Pancreas (tissue), 10 donors: ENCODE measurements at places on chromosomes 11 and 22. TPM values are rescaled to one million over a fixed set of nuclear protein-coding genes. Genes with fewer than 3 reads are reported as not detected.

DNA sequence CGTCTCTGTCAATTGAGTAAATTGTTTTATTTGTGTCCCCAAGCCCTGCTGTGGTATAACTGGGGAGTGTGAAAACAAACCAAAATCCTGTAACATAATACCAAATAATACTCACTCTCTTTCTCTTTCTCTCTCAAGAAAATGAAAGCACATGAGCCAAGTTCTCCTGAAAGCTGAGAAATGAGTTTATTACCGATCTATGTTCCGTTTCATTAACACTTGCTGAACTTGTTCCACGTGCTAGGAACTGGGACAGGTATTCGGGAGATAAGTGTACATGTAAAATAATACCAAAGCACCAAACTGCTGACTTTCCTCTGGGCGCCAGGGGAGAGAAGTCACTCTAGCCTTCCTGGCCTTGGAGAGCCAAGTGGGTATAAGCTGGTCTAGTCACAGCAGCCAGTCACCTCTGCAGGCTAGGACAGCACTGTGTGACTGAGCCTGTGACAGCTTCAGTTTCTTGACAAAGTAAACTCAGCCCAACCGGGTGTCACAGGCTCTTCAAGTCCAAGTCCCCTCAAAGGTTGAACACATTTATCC is 23.1 kb downstream of the CD6 start:
- H3K27ac ChIP-seq: no peak overlapping the region
- H3K27me3 ChIP-seq: no peaks in the 10 kb centered on the region
- peaks cover 12% of the 10 kb centered on the region for H3K4me1 ChIP-seq
- no peaks in the 10 kb centered on the region for H3K36me3 ChIP-seq

DNA sequence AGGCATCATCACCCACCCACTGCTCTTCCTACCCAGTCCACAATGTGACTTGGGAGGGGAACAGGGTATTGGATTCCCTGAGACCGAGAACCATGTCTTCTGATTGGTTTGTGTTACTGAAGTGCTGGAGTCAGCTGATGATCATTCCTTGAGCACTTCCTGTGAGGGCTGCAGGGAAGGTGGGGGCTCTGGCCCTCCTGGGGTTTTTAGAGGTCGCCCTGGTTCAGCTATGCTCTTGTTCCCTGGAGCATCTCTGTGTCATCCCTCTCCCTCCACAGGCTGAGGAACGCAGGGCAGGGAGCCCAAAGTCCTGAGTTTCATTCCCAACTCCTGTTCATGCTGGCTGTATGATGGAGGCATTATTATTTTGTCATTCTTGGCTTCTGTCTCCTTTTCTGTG is 6.7 kb downstream of the ZC3H7B start:
- H3K4me1 ChIP-seq: peaks cover 8% of the 10 kb centered on the region
- H3K27ac ChIP-seq: no peak overlapping the region
- H3K27me3 ChIP-seq: no peaks in the 10 kb centered on the region
- H3K36me3 ChIP-seq: no peaks in the 10 kb centered on the region
- DNase-seq: no peak

GRCh38 chr22:40509401-40510134 is 127.0 kb downstream of the MRTFA start:
- H3K27ac ChIP-seq: peak overlapping the region; percentile 91
- H3K4me1 ChIP-seq: peaks cover 71% of the 10 kb centered on the region
- no peaks in the 10 kb centered on the region for H3K27me3 ChIP-seq
- no peaks in the 10 kb centered on the region for H3K36me3 ChIP-seq

The OR6T1 gene
- not detected for total RNA-seq

- no peak overlapping the region for H3K27ac ChIP-seq
- H3K36me3 ChIP-seq: no peaks in the 10 kb centered on the region
- H3K4me3 ChIP-seq: no peak overlapping the region
- H3K4me1 ChIP-seq: peaks cover 10% of the 10 kb centered on the region
Measured at GRCh38 chr22:31747441-31747840, 2.5 kb downstream of the PRR14L start.

DNA sequence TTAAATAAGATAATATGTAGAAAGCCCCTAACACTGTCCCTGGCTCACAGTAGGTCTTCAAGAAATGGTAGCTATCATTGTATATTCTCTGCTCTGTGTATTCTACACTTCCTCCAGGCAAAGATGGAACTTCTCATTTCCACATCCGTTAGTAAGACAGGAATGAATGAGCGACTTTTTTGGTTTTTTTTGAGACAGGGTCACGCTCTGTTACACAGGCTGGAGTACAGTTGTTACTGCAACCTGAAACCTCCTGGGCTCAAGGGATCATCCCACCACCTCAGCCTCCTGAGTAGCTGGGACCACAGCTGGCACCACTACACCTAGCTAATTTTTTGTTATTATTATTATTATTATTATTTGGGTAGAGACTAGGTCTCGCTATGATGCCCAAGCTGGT is 2.3 kb upstream of the CLPB start:
- no peaks in the 10 kb centered on the region for H3K36me3 ChIP-seq
- no peak overlapping the region for H3K27ac ChIP-seq
- no peak overlapping the region for H3K4me3 ChIP-seq

DNA sequence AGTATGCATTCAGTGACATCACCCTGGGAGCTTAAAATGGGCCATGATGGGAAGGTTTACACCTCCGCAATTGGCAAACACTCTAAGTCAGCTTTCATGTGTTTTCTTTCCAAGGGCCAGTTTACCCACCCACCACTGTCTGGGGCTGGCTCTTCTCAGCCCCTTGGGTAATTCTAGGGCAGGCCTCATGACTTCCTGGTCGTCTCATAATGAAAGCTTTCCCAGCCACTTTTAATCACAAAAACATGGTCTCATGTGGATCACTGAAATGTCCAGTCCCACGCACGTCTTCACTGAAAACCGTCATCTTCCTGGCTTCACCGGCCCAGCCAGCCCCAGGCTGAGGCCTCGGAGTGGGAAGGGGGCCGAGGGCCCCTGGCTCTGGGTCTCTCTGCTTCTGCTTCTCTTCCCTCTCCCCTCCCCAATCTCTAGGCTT is 58.5 kb upstream of the ANO1 start:
- no peak overlapping the region for H3K4me3 ChIP-seq
- H3K36me3 ChIP-seq: no peaks in the 10 kb centered on the region
- DNase-seq: no peak
- H3K4me1 ChIP-seq: no peaks in the 10 kb centered on the region
- H3K27me3 ChIP-seq: no peaks in the 10 kb centered on the region
- H3K27ac ChIP-seq: no peak overlapping the region

- peaks cover 18% of the 10 kb centered on the region for H3K4me1 ChIP-seq
- DNase-seq: no peak
- no peak overlapping the region for H3K4me3 ChIP-seq
- H3K27ac ChIP-seq: no peak overlapping the region
- H3K27me3 ChIP-seq: no peaks in the 10 kb centered on the region
- H3K36me3 ChIP-seq: no peaks in the 10 kb centered on the region
Measured at GRCh38 chr11:86606836-86607481, 65.5 kb downstream of the ME3 start.

DNA sequence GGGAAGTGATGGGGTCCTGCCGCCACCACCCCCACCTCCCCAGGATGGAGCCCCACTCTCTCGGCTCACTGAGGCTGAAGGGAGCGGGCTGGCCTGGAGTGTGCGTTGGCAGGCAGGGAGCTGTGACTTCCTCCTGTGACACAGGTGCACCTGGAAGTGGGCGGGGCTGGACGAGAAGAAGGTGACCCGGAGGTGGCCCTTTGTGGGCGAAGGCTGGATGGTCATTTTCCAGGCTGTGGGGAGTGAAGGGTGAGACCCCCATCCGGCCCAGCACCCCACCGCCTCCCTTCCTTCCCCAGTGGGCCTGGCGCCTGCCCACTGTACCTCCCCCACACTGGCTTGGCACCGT is 15.3 kb downstream of the IL17REL start:
- no peaks in the 10 kb centered on the region for H3K36me3 ChIP-seq
- no peaks in the 10 kb centered on the region for H3K4me1 ChIP-seq
- DNase-seq: peak; percentile 44
- no peak overlapping the region for H3K4me3 ChIP-seq

- H3K4me1 ChIP-seq: peaks cover 5% of the 10 kb centered on the region
- no peak overlapping the region for H3K27ac ChIP-seq
- no peaks in the 10 kb centered on the region for H3K27me3 ChIP-seq
- no peak overlapping the region for H3K4me3 ChIP-seq
- DNase-seq: no peak
- H3K36me3 ChIP-seq: no peaks in the 10 kb centered on the region
Measured at GRCh38 chr22:40525250-40525884, 111.2 kb downstream of the MRTFA start.

DNA sequence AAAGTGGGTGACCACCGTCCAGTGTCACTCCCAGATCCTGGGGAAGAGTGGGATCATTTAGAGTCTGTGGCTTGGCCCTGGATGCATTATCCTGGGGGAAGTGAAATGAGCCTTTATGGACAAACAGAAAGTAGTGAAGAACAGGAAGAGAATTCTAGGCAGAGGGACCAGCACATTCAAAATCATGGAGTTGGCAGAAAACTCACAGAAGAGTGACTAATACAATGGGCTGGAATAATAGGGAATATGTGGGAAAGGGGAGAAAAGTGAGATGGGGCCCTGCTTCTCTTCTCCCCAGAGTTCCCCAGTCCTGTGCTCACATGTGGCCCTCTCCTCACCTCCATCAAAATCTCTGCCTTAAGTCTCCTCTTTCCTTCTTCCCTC is 84.3 kb downstream of the CCDC81 start:
- no peak for DNase-seq
- no peaks in the 10 kb centered on the region for H3K27me3 ChIP-seq
- H3K27ac ChIP-seq: peak overlapping the region; percentile 66
- H3K4me3 ChIP-seq: no peak overlapping the region

- H3K36me3 ChIP-seq: no peaks in the 10 kb centered on the region
- H3K4me1 ChIP-seq: peaks cover 11% of the 10 kb centered on the region
- H3K27me3 ChIP-seq: no peaks in the 10 kb centered on the region
- peak overlapping the region; percentile 60 for H3K4me3 ChIP-seq
- peak overlapping the region; percentile 93 for H3K27ac ChIP-seq
Measured at GRCh38 chr11:119094816-119095065, 6.9 kb downstream of the DPAGT1 start.

- peaks cover 6% of the 10 kb centered on the region for H3K4me1 ChIP-seq
- peak within 1 kb of the TSS; percentile 68 for H3K27ac ChIP-seq
- peak; percentile 82 for DNase-seq
- no peaks in the 10 kb centered on the region for H3K27me3 ChIP-seq
- H3K36me3 ChIP-seq: no peaks in the 10 kb centered on the region
Measured at GRCh38 chr11:2928605-2929530, at the start of gene PHLDA2. Gene PHLDA2 (minus strand): TSS chr11:2929420. CDS start chr11:2929364, 56 bp downstream.

The CD3D gene
- total RNA-seq: 0.95 TPM

- DNase-seq: no peak
- H3K27ac ChIP-seq: no peak overlapping the region
- H3K27me3 ChIP-seq: no peaks in the 10 kb centered on the region
- H3K4me3 ChIP-seq: no peak overlapping the region
- H3K36me3 ChIP-seq: peaks cover 98% of the 10 kb centered on the region
- peaks cover 6% of the 10 kb centered on the region for H3K4me1 ChIP-seq
Measured at GRCh38 chr11:72008728-72009127, 10.0 kb downstream of the IL18BP start.

DNA sequence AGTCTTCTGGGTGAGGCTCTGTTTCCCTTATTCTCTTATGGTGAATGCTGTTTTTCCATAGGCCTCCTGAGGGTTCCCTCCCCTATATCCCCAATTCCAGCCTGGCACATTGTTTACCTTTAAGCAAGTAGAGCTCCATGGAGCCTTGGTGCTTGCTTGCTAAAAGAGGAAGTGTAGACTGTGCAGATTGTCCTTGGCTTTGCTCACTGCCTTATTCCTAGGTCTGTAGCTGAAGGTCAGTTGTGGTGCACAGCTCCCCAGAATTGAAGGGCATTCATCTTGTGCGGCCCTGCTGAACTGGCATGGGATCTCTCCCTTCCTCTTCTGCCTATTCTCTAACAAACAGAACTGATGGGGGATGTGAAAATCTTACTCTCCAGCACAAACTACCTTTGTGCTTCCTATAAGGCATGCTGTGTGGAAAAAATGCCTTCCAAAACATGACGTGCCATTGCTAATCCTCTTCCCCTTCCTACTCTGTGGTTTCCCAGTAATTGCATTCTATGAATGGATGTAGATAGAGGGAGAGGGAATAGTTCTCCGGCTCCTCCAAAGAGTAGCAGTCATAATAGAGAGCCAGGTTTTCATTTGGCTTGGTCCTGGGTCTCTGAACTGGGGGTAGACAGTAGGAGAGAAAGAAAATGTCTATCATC is 34.2 kb upstream of the PLET1 start:
- no peak overlapping the region for H3K4me3 ChIP-seq
- H3K36me3 ChIP-seq: no peaks in the 10 kb centered on the region
- no peak overlapping the region for H3K27ac ChIP-seq
- H3K4me1 ChIP-seq: peaks cover 11% of the 10 kb centered on the region
- DNase-seq: no peak
- no peaks in the 10 kb centered on the region for H3K27me3 ChIP-seq

- H3K4me1 ChIP-seq: no peaks in the 10 kb centered on the region
- DNase-seq: no peak
- no peaks in the 10 kb centered on the region for H3K36me3 ChIP-seq
- no peak overlapping the region for H3K4me3 ChIP-seq
Measured at GRCh38 chr11:23211221-23211620, 350.9 kb upstream of the CCDC179 start.

The FADS3 gene
- total RNA-seq: 26.6 TPM

GRCh38 chr22:23801238-23801821 is 14.6 kb downstream of the SMARCB1 start:
- H3K27ac ChIP-seq: no peak overlapping the region
- DNase-seq: no peak
- no peak overlapping the region for H3K4me3 ChIP-seq
- no peaks in the 10 kb centered on the region for H3K4me1 ChIP-seq

DNA sequence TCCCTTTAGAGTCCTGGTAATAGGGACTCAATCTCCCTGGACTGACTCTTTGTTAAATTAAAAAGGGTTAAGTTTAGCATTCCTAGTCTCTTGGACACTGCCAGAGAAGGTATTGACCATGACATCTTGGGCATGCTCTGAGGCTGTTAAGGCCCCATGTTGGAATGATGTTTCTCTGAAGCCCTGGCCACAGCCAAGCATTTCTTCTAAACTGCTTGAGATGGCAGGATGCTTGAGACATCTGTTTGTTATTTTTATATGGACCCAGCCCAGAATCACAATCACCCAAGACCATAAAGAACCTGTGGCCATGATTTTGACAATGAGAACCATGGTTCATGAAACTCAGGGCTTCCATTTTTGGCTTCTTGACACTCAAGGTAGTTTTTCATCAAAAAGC is 5.5 kb upstream of the ANKK1 start:
- DNase-seq: no peak
- no peak overlapping the region for H3K4me3 ChIP-seq
- no peaks in the 10 kb centered on the region for H3K4me1 ChIP-seq
- no peaks in the 10 kb centered on the region for H3K36me3 ChIP-seq

- H3K4me1 ChIP-seq: peaks cover 21% of the 10 kb centered on the region
- H3K36me3 ChIP-seq: no peaks in the 10 kb centered on the region
- H3K27ac ChIP-seq: peak overlapping the region; percentile 28
- no peak for DNase-seq
Measured at GRCh38 chr11:126417091-126417862, 61.8 kb downstream of the ST3GAL4 start.

- peaks cover 6% of the 10 kb centered on the region for H3K36me3 ChIP-seq
- no peaks in the 10 kb centered on the region for H3K27me3 ChIP-seq
- peak overlapping the region; percentile 80 for H3K27ac ChIP-seq
- no peak for DNase-seq
- peaks cover 24% of the 10 kb centered on the region for H3K4me1 ChIP-seq
Measured at GRCh38 chr11:8719721-8720120, 37.1 kb downstream of the RPL27A start.

GRCh38 chr11:11318461-11318860 is 34.6 kb downstream of the CSNK2A3 start:
- no peak overlapping the region for H3K4me3 ChIP-seq
- DNase-seq: no peak
- H3K4me1 ChIP-seq: peaks cover 5% of the 10 kb centered on the region
- no peaks in the 10 kb centered on the region for H3K27me3 ChIP-seq
